ACHN (cell line): ENCODE measurements at places on chromosomes 3 and 15.
A peak's percentile ranks its signal among the peaks of the same experiment; 100 is the strongest.

GRCh38 chr15:94131875-94132274, 99.5 kb upstream of the MCTP2 start:
- DNase-seq: no peak

- no peak for DNase-seq
These were observed 526.8 kb downstream of the VGLL3 start for GRCh38 chr3:86464180-86464579.

- peak; percentile 52 for DNase-seq
These were observed 1.0 kb downstream of the ANP32A start for GRCh38 chr15:68819495-68820294.

DNA sequence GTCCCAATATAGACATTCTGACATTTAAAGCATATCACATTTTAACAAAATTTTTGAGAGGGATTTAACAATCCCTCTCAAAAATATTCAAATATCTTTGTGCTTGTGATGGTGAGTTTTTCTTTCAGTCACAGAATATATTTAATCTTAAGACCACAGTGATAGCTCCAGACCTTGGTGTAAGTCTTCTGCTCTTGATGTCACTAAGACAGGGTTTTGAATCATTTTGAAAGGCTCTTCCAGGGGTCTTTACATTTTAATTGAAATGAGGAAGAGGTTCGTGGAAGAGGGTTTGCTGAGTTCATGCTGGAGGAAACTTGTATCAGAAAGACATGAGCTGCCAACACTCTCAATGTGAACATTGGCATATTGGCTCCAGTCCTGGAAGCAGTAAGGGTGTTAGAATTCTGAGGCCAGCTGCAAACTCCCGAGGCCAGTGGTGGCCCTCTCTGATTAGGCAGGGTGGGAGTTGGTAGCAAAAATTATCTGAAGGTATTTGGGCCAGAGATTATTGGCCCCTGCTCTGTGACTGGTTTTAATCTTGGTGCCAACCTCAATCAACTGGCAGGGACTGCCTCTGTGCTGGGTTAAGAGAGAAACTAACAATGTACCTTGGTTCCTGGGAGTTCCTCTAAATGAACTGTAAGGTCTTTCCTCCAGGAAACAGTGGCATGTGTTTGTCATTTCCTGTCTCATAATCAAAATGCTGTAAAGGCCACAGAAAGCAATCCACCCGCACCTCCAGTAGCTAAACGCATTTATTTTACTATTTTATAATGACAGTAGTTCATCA, 5.3 kb downstream of the POU1F1 start:
- DNase-seq: no peak

DNA sequence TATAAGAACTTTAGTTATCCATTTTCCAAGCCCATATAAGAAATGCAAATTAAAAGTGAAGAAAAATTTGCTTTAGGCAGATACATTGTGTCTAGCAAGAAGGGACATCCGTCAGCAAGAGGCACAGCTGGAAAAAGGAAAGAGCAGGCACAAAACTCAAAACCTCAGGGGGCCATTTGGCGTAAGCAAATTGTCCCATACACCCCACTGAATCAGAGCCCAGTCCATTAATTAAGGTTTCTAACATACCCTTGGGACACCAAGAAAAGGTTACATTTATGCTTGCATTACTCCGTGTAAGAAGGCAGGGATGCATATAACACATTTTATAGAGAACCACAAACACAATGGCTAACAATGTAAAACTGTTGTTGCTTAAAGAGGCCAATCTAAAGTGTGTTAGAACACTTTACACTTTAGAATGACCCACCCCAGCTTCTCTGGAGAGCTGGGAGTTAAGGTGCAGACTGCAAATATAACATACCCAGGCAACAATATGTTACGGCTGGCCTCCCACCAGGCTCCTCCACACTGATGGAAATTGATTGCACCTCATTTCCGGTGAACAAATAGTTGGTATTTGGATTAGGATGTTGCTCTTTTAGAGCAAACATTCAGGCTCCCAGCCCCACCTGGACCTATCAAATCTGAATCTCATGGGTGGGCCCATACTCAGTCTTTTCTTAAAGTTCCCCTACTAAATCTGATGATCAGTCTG, 23.2 kb downstream of the SEMA5B start:
- no peak for DNase-seq

- peak; percentile 48 for DNase-seq
These were observed 790 bp upstream of the WHAMM start for GRCh38 chr15:82808634-82809041.

DNA sequence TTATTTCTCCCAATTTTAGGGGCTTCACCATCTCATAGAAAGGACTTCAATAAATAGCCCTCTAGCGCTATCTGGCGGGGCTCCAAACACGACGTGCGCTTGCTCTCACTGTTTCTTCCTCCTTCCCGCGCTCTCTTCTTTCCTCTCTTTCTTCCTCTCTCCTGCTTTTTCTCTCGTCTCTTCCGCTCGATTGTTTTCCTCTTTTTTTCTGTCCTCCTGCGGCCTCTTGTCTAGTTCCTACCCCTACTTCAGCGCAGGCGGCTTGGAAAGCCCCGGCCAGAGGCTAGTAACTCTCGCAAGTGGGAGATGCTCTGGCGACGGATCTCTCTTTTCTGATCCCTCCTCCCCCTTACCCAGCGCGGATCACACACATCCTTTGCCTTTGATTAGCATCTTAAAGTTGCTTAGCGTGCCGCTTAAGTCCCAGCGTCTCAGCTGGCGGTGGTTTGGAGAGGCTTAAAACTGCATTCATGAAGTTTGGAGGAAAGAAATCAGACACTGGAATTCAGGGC, 6.2 kb upstream of the MEIS2 start:
- DNase-seq: peak; percentile 47

GRCh38 chr3:140103166-140103565, 168.2 kb downstream of the CLSTN2 start:
- no peak for DNase-seq

- no peak for DNase-seq
These were observed 27.6 kb downstream of the SUCNR1 start for GRCh38 chr3:151900884-151901643.

DNA sequence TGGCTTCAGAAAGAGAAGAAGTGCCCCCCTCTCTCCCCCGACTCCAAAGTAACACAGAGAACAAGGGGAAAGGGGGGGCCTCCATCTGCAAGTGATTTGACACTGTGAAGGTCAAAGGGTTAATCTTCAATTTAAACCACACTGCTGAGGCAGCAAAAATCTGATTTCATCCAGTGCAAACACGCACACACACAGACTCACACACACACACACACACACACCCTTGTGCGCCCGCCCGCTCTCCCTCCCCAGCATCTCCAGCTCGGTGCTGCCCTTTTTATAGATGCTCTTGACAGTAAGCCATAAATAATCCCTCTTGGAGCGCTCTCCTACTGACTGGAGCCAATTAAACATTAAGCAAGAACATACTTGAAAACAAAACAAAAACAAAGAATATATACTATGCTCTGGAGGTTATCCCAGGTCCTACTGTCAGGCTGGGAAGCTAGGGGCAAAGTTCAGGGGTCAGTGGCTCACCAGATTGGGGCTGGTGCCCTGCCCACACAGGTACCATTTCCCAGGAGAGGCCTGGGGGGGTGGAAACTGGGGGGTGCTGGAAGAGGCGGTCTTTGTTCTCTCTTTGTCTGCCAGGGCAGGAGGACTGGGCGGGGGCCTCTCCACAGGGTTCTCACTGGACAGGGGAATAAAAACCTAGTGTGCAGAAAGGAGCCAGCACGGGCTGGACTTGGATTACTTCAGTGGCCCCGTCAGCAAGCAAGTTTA, 16.3 kb downstream of the BMF start:
- no peak for DNase-seq

DNA sequence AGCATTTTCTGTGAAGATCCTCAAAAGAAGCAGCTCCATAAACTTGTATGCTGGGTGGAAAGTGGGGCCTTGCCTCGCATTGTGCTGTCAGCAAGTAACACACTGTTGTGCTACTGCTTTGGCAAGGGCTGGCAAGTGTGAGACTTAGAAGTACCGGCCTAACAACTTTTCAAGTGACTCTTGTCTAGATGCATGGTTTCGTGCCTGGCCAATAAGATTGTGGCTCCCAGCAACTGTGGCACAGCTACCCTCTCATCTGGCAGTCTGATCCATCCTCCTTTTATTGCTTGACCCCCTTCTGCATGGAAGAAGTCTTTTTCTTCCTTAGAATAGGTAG, 79.4 kb upstream of the VEPH1 start:
- no peak for DNase-seq

GRCh38 chr3:177096615-177097014, 100.7 kb downstream of the TBL1XR1 start:
- no peak for DNase-seq
